Stimulated activated CD4-positive, alpha-beta T cell treated with anti-CD3 and anti-CD28 coated beads, Interleukin-2, amount 100 ng/mL, for 24 hours (primary cell): ENCODE measurements at places on chromosomes 3 and 15.

GRCh38 chr3:181358060-181358459 is 353.7 kb upstream of the SOX2 start:
- no peak for DNase-seq

GRCh38 chr15:38828031-38828532 is 263.5 kb upstream of the RASGRP1 start:
- DNase-seq, result no peak

DNA sequence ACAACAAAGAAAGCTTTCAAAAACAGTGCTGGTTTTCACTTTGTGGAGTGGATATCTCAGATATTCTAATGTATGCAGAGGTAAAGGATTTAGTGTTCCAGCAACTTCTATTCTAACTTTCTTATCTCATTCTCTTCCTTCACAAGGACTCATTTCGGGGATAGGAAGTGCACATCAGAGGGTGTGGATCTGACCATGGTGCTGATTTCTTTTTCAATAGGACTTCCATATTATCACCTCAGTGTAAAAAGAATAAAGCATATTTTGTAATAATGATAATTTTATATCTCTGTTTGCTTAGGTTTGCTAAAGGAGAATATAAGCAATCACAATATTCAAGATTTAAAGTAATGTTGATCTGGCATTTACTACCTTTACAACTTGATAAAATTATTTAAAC is 12.5 kb upstream of the CADM2 start:
- no peak for DNase-seq

- DNase-seq, result no peak
Measured at GRCh38 chr15:92583096-92584034, 72.2 kb downstream of the FAM174B start.

- no peak for DNase-seq
Measured at GRCh38 chr3:107206141-107206540, 171.1 kb upstream of the CCDC54 start.

- no peak for DNase-seq
Measured at GRCh38 chr3:37087870-37088269, 86.5 kb downstream of the LRRFIP2 start.

DNA sequence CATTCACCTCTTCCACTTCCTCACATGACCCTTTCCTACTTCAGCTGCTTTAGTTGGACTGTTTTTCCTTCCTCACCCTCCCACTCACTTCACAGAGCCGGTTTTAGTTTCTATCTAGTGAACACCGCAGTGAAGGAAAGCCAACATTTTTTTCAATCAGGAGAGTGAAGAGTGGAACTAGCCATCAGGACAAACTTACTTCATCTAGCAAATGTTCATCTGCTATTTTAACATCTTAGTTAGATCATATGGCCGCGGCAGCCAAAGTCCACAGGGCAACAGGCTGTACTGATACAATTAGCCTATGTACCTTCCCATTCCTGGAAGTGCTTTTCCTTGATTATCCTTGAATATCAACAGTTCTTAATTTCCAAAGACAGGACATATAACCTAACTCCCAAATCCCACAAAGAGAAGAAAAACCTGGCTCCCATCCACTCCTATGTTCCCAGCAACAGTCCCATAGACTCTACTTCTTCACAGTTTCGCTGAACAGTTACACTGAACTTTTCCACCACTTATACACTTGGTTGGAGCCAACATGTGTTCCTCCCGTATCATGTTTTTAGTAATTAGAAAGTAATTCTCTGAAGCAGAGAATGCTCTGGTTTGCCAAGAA is 456.2 kb upstream of the THBS1 start:
- no peak for DNase-seq

GRCh38 chr15:64197425-64197824 is 34.6 kb upstream of the PPIB start:
- DNase-seq, result no peak

- DNase-seq, result no peak
Measured at GRCh38 chr3:65796676-65797075, 242.0 kb downstream of the MAGI1 start.

DNA sequence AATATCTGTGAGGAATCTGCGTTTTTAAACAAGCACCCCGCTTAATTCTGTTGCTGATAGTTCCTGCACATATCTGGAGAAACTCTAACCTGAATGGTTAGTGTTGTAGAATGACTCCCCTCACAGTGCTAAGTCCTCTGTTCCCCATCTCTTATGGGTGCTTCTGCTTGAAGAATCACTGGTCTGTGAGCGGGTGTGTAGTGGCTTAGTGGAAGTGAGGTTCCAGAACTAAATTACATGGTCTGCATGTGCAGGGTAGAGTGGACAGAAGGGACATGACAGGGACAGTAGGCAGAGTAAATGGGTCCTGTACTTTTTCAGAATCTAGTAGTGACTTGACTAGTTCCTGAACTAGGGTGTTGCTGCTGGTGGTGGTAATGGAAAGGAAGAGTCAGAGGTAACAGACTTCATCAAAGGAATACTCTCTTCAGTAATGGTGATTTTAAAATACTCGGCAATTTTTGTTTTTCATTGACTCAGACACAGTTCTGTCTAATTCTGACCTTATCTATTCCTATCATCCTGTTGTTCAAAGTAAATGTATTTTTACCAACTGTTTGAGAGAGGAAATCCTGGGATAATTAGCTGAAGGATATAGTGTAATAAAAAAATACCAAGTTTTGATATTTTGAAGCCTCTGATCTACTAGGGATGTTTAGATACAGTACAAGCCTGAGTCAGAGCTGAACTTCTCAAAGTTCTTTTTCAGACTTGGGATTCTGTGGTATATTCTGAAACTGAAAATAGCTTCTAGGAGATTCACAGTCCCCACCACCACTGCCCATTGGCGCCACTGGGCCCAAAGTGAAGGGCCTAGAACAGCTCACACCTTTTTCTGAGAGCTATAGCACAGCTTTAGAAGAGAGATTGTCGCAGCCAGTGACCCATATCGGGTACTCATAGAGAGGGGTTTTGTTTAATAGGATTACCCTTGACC is 55.5 kb downstream of the FNDC3B start:
- no peak for DNase-seq

- no peak for DNase-seq
Measured at GRCh38 chr3:188064831-188065493, 89.0 kb upstream of the LPP start.

DNA sequence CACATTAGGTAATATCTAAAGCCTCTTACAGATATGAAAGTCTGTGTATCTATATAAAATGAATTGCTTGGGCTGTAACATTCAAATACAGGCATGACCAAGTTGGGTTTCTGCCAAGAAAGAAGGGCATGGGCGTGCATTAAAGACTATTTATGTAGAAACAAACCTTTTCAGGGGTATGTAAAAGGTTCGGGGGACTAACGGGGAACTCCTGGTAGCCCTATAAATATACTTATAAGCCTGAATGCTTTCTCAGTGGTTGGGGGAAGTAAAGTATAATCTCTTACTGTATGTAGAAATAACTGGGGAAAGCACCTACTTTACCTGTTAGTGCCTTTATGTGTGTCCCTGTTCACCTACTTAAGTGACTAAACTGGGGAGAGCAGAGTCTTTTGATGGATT is 154.5 kb upstream of the TBL1XR1 start:
- no peak for DNase-seq

DNA sequence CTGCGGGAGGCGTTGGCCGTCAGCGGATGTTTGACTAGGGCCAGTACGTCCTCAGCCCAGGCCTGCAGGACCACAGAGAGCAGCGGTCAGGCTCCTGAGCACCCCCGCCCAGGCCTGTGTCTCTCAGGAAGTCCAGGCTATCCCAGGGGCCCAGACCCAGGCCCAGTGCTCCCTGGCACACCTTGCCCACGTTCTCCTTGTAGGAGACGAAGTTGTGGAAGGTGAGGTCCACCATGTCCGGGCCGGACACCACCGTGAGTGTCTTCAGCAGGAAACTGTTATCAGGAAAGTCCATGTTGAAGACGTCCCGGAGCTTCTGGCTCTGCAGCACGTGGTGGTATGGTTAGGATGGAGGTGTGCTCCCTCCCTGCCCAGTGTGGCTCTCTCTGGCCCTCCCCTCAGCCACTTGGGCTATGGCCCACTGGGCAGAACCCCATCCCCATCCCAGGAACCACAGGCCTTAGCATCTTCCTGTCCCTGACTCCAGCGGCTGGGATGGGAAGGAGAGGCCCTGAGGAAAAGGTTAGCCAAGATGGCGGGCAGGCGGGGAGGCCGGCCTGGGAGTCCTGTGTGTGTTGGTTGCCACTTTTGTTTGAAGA is 5.3 kb downstream of the PLCB2 start:
- no peak for DNase-seq

DNA sequence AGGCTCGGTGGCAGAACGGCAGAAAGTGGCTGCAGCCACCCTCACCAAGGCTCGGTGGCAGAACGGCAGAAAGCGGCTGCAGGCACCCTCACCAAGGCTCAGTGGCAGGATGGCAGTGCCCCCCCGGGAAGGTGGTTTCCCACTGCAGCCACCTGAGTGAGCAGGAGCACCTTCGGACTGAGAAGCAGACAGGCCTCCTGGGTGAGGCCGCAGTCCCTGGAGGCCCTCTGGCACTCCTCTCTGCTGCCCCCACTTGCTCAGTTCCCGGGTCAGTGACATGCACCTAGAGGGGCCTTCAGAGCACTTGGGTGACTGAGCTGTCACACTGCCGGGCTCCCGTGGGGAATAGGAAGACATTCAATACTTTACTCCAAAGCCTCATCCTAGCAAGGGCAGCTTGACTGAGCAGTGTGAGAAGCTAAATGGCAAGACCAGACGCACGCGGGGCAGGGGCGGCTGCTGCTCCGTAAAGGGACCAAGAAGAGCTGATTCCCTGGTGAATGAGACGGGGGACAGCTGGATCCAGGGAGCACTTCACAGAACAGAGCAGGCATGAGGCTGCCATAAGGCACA is 62.7 kb downstream of the PCSK6 start:
- DNase-seq, result no peak

DNA sequence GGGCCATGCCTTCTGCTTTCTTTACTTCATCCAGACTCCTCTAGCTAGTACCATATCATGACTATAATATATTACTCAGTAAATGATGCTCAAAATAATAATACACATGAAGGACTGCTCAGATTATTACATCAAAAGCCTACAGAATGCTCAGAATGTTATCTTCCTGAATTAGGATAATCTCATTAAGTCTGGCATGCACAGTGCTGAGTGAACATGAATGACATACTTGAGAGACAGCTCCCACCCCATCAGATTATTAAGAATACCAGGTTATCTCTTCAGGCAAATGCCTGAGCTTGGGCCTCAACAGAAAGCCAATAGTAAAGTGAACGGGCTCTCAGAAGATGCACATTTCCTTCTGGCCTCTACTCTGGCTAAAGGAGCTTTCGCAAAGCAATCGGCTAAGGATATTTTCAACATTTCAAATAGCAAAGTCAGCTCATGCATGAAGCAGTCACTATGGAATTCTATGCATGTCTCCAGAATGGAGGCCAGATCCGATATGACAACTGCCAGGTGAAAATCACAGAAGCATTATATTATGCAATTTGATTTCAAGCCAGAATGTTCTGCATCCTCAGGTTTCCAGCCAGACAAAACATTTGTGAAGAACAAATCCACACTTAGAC is 122.6 kb downstream of the KCNMB2 start:
- DNase-seq, result no peak

DNA sequence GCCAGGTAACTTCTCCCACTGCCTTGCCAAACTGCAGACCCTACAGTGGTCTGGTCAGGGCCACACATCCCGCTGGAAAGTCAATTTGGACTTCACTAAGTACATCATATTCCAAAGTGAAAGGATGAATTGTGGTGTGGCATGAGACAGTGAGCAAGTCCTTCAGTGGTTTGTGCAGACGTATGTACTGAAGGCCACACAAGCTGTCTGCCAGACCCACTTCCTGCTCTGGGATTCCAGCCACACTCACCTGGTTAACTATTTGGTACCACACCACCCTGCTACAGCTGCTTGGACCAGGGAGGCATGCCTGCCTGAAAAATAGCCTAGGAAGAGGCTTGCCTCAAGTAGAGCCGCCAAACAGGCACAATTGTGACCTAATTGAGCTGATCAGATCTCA is 94.1 kb upstream of the STRIT1 start:
- no peak for DNase-seq

GRCh38 chr3:99637368-99638111 is 854 bp upstream of the COL8A1 start:
- no peak for DNase-seq

GRCh38 chr3:149417727-149418126 is 40.3 kb upstream of the TM4SF1 start:
- no peak for DNase-seq

- no peak for DNase-seq
Measured at GRCh38 chr15:70329179-70329578, 231.5 kb upstream of the TLE3 start.

GRCh38 chr3:169945313-169945712 is 21.3 kb upstream of the SEC62 start:
- peak; percentile 33 for DNase-seq

DNA sequence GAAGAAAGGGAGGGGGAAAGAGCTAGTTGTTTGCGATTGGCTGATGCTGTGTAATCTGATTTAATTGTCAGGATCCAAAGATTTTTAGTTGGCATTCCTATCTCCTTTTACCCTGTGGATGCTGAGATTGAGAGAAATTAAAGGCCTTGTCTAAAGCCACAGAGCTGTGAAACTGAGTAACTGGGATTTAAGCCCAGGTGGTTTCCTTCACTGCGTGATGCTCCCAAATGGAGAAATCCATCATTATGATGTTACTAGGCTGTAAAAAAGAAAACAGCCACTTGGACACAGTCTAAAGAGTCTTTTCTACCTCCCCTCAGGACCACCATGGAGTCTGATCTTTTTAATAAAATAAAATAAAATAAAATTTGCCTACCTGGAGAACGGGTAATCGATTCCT is 883.0 kb upstream of the NR2F2 start:
- no peak for DNase-seq

DNA sequence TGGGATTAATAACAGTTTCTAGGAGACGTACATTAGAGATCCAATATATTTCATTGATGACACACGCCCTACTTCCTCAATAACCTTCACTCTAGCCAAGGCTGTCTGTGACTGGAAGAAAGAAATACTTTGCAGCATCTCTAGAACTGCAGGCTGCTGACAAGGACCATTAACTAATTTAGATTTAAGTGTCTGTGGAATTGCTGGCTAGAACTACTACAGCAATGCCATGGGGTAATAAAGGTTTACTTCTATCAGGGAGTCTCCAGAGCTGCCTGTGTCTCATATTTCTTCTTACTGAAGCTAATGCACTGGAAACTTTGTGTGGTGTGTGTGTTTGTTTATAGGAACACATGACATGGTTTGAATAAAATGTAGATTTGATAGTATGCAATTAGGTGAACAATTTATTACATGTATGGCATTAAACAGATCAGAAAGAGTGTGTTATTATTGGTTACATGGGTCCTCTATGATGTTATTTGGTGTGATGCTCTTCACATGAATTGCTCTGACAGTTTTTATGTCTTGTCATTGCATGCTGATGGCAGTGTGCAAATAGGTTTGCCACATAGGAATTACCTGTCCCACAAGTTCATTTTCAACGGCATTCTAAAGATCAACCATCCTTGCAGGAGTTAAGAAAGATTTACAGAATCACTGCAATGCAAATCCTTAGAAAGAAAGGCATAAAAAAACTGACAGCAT is 916.2 kb upstream of the CADM2 start:
- no peak for DNase-seq

DNA sequence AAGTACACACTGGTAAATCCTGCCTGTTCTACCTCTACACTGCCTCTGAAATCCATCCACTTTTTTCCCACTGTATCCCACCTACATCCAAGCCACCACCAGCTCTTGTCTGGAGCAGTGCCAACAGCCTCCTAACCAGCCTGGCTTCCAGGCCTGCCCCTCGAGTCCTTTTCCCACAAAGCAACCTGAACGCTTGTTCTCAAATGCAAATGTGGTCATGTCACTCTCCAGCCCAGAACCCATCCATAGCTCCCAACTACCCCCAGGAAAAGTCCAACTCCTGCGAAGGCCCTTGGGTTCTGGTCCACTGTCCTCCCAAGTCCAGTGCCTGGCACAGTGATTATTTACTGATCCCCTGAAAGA is 83.8 kb downstream of the SEMA5B start:
- no peak for DNase-seq
